Spinal cord (tissue), 10 donors: ENCODE measurements at places on chromosomes 16 and 17. TPM values are rescaled to one million over a fixed set of nuclear protein-coding genes. Genes with fewer than 3 reads are reported as not detected.

Gene FOXN1
- not detected for total RNA-seq

Gene VASN
- 19.6 TPM for total RNA-seq

DNA sequence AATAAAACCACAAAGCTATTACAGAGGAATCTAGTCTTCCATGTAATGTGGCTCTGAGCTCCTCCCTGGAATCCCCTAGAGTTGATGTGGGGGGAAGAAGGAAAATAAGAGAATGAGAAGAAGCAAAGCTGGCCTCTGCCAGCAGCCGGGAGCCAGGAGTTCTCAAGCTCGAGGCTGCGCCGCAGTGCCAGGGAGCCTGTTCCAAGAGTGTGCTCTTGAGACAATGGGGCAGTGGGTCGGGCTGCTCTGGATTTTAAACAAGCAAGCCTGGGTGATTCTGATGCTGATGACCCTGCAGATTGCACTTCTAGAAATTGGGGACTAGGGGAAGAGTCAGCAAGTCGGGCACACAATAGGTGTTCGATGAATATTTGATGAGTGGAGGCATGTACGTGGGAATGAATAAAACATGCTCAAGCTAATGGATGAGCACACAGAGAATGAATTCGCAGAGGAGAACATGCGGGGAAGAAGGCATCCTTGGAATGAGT, 119.9 kb downstream of the CMIP start:
- H3K36me3 ChIP-seq, result peaks cover 3% of the 10 kb centered on the region
- peak overlapping the region; percentile 13 for H3K27ac ChIP-seq
- no peaks in the 10 kb centered on the region for H3K27me3 ChIP-seq
- DNase-seq, result no peak
- peaks cover 55% of the 10 kb centered on the region for H3K4me1 ChIP-seq

DNA sequence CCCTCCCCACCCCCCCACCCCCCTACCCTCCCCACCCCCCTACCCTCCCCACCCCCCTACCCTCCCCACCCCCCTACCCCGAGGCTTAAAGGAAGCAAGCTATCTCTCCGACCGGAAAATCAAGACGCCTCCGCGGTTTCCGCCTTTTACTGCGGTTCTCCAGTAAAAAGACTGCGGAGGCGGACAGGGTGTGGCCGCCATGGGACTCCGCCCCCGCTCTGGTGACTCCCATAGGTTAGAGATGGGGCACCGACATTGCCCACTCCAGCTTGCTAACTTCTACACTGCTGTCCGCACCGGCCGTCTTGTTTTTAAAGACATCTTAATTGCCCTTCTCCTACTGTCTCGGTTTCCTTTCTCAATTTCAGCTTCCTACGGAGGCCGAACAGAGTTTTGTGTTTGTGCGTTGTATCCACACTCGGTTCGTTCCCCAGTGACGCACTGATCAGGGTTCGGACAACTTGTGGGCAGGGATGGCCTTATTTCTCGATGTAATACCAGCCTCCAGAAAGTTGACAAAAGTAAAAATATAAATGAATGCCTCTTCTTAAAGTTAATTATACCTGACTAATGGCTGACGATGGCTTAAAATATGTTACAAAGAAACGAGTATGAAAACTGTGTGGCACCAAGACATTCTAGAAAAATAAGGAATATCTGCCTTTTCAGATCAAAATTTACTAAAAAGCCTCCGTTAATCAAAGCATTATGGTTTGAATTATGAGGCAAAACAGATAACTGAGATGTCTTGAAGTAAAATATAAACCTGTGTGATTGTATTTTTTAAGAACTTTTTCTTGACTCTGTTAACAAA, 1.1 kb upstream of the ZNF200 start:
- H3K4me1 ChIP-seq, result peaks cover 16% of the 10 kb centered on the region
- H3K36me3 ChIP-seq, result peaks cover 13% of the 10 kb centered on the region
- H3K4me3 ChIP-seq, result no peak overlapping the region
- DNase-seq, result no peak
- no peaks in the 10 kb centered on the region for H3K27me3 ChIP-seq

DNA sequence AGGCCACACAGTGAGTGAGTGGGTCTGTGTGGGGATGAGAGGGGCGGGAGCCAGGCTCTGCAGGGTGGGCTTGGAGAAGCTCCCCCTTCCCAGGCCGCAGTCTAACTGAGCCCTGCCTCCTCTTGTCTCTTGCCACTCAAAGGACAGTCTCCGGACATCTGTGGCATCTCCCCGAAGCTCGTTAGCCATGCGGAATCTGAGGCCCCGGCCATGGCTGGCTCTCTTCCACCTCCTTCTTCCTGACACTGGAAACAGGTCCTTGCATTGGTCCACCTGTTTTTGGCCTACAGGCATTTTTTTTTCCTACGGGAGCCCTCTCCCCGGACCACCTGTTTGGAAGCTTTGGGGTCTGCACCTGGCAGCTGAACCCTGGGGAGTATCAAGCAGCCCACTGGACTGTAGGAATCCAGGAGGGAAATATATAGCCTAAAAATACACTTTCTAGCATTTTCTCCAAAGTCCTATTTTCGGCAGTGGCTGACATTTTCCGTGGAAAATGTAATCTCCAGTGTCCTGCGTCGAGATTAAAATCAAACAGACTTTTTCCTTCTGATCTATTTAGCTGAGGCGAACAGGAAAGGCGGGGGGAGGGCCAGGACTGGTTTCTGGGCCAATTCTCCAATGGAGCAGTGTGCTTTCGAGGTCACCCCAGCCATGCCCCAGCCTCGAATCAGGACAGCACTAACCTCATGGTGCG, 9.1 kb downstream of the ATP2A3 start:
- no peaks in the 10 kb centered on the region for H3K36me3 ChIP-seq
- H3K4me3 ChIP-seq, result no peak overlapping the region
- no peak overlapping the region for H3K27ac ChIP-seq

- H3K4me3 ChIP-seq, result no peak overlapping the region
- DNase-seq, result no peak
- no peaks in the 10 kb centered on the region for H3K27me3 ChIP-seq
Measured at GRCh38 chr16:3797904-3798811, 80.8 kb upstream of the TRAP1 start.

GRCh38 chr17:143785-144281, 6.5 kb downstream of the SCGB1C2 start:
- DNase-seq, result peak; percentile 38
- no peaks in the 10 kb centered on the region for H3K27me3 ChIP-seq
- H3K4me3 ChIP-seq, result no peak overlapping the region
- peaks cover 16% of the 10 kb centered on the region for H3K4me1 ChIP-seq

DNA sequence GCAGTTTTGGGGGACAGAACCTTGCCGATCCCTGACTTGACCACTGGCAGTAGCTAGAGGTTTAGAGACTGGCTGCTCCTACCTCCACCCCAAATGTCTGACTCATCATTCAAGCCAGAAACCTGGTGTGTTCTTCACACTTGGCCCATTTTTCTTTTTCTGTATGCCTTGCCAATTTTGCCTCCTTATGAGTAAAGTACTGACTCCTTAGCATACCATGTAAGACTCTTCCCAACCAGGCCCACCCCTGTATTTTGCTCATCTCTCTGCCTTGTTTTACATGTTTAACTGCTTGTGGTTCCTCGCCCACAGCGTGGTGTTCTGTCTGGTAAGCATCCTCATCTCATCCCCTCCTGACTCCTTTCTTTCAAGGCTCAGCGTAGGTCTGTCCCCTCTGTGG, 37.9 kb downstream of the NUP88 start:
- DNase-seq, result no peak
- no peak overlapping the region for H3K27ac ChIP-seq
- no peaks in the 10 kb centered on the region for H3K27me3 ChIP-seq
- H3K4me1 ChIP-seq, result no peaks in the 10 kb centered on the region
- H3K4me3 ChIP-seq, result no peak overlapping the region

GRCh38 chr16:9761870-9762269, 420.4 kb downstream of the GRIN2A start:
- H3K36me3 ChIP-seq, result peaks cover 2% of the 10 kb centered on the region
- DNase-seq, result no peak
- H3K4me1 ChIP-seq, result no peaks in the 10 kb centered on the region
- H3K4me3 ChIP-seq, result no peak overlapping the region

DNA sequence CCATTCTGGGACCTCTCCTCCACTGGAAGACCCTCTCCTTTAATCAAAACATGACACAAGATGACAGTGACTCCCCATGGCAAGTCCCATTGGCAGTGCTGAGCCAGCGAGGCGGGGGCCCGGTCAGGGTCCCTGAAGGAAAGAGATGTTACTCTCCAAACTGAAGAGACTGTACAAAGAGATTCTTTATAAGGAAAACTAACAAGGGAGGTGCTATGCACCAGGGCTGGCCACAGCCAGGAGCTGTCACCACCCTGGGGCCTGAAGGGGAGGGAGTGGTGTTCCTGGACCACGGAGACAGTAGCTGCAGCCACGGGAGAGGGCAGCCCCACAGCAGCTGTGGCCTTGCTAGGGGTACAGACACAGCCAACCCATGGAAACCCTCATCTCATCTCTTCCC, 123.1 kb downstream of the XYLT1 start:
- peaks cover 19% of the 10 kb centered on the region for H3K4me1 ChIP-seq
- no peaks in the 10 kb centered on the region for H3K36me3 ChIP-seq
- H3K4me3 ChIP-seq, result no peak overlapping the region
- peaks cover 2% of the 10 kb centered on the region for H3K27me3 ChIP-seq
- DNase-seq, result no peak
- no peak overlapping the region for H3K27ac ChIP-seq

DNA sequence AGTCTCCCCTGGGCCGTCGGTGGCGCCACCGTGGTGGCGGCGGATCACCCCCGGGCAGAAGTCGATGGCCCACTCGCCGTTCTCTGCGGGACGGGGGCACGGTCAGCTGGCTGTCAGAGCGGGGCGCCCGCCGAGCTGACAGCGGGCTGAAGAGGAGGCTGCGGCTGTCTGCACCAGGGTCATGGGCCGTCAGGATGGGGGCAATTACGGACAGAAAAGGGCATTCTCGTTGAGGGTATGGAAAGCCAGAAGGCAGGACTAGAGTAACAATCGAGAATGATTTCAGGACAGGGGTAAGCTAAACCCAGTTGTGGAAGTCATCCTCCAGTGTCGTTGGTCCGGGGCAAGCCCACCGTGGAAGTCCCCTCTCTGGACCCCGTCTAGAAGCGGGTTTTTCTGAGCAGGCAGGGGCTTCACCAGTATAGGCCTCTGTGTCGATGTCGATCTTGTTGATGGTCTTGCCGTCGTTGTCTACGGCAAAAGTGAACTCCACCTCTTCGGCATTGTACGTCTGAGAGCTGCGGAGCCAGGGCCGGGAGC, 1.7 kb downstream of the CHRNE start:
- H3K4me3 ChIP-seq, result peak overlapping the region; percentile 5
- H3K27ac ChIP-seq, result no peak overlapping the region
- peaks cover 52% of the 10 kb centered on the region for H3K4me1 ChIP-seq
- peaks cover 41% of the 10 kb centered on the region for H3K27me3 ChIP-seq
